ENCODE measurements at places on chromosomes 2 and 18.

GRCh38 chr2:46847185-46847710, 68.4 kb downstream of the MCFD2 start:
- DNase-seq = no peak

- no peak for DNase-seq
Measured at GRCh38 chr2:227816507-227817294, 3.1 kb downstream of the CCL20 start.

DNA sequence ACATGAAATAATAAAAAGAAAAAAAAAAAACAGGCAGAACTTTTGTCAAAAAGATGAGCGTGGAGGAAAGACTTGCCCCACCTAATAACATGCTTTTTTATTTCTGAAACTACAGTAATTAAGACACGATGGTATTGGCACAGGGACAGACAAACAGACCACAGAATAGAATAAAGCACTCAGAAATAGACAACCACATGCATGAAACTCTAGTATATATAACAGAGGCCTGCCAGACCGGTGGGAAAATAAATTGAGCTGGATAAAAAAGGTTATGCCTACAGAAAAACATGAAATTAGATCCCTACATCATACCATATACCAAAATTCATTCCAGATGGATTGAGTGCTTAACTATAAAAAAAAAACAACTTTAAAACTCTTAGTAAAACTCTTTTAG, 163.1 kb downstream of the NRP2 start:
- no peak for DNase-seq

- DNase-seq = no peak
Measured at GRCh38 chr18:44750774-44751173, 70.1 kb downstream of the SETBP1 start.

GRCh38 chr2:36477746-36478145, 120.2 kb downstream of the FEZ2 start:
- no peak for DNase-seq

GRCh38 chr2:136149011-136149410, 31.1 kb upstream of the CXCR4 start:
- DNase-seq = no peak

DNA sequence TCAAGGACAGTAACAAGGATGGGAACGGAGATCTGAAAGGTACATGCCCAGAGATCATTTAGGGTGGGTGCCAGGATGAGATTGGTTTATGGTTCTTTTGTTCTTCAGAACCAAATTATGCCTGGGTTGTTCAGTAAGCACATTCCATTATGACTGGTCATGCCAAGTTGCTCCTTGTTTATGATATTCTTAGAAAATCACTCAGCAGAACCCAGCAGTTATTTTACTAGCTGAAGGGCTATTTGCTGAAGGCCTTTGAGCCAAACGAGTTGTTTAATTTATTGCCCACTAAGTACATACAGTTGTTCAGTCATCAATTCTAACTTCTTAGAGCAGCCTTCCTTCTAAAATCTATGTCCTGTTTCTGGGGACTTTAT, 635 bp downstream of the SLC3A1 start:
- DNase-seq = no peak

- DNase-seq = no peak
Measured at GRCh38 chr18:1665079-1665478, 760.4 kb downstream of the ADCYAP1 start.

- DNase-seq = no peak
Measured at GRCh38 chr2:43731211-43731610, 42.6 kb upstream of the DYNC2LI1 start.

DNA sequence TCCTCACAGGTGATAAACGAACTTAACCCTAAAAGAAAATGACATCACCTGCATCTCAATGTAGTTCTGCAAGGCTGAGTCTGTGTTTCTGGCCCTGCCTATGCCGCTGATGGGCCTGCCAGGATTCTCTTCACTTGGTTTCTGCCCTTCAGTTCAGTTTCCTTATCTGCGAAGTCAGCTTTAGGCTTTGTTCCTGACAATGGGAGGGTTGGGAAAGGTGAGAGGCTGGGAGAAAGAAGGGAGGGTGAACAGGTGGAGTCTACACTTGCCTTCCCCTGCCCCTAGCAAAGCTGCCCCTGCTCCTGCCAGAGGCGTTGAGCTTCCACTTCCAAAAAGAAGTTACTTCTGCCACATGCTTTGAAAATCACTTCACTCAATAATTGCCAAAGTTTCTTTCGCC, 124.0 kb upstream of the APCDD1 start:
- no peak for DNase-seq

DNA sequence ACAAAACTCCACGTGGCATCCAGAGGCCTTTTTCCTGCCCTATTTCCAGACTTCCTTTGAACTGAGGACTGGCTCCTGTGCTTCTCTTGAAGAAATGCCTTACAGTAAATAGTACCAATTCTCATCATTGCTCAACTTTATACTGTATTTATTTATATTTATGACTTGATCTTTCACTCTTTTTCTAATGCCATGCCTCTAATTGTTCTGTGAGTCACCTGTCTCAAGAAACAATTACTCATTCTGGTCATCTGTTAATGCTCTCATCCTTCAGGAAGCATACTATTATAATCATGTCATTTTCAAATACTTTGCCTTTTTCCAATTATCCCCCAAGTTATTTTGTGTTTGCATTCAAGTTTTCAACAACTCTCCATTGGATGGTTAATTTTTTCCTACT, 85.9 kb downstream of the DCDC2C start:
- no peak for DNase-seq

DNA sequence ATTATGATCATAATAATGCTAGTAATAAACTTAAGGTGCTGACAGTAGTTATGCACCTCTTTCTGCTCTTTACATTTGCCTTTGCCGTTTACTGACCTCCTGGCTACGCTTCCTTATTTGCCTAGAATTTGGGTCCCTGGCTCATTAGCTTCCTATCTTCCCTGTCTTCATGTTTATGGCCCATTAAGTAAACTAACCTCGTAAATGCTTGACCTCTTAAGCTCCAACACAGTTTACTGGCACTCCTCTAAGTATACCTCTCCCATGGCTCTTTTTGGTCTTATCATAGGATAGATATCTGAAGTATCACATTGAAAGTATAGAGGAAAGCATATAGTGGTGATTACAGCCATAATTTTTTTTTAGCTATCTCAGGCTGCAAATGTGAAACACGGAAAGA, 657.3 kb upstream of the SLC39A10 start:
- no peak for DNase-seq

DNA sequence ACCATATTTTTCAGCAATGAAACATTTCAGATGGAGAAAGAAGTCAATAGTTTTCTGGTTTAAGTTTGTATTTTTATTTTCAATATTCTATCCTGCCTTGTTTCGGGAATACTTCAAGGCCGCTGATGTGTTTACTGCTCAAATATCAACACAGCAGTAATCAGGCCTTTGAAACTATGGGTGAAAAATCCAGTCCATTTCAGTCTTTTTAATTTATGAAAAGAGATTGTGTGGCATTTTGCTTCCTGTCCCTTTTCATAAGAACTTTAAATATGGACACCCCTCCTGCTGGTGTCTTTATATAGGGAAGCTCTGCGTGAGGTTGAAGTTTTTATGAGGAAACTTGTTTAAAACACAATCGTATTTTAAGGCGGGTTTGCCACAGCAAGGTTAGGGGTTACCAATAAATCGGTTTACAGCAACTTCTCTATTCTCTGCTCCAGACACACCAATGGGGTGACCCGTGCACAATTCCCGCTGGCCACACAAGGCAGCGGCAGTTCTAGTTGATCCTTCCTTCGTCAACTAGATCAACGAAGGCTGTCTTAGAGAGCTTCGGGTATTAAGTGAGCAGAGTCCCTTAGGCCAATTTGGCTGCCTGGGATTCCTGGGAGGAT, 1.2 kb upstream of the TANC1 start:
- no peak for DNase-seq

DNA sequence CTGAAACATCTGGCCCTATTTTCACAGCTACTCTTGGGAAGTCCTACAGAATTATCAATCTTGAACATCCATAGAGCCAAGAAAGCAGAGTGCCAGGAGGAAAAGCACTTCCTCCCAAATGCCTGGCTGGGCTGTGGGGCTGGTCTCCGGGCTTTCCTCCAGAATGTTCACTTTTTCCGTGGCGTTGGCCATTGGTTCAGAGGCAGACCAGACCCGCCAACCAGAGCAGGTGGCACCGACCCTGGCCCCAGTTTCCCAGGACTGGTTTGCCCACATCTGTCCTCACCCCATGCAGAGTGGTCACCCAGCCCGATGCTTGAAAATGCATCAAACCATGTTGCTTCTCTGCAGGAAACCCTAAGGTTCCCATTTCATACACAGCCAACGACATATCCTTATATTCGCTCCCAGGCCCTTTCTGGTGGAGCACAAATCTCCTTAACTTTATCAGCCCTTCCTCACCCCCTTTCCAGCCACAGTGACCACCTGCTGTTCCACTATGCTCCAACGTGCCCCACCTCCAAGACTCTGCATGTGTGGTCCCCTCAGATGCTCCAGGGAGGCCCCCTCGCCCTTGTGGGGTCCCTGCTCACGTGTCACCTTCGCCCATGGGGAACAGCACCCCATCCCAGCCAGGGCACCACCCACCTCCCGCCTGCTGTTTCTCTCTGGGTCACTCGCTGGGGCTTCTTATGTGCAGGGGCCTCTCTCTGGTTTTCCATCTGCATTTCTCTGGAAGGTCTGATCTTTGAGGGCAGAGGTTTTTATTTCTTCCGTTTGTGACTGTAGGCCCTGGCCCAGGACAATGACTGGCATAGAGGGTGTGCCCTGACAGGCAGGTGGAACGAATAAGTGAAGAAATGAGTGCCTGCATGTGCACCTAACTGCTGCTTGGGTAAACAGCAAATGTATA, 92.9 kb downstream of the PXDN start:
- DNase-seq = no peak

DNA sequence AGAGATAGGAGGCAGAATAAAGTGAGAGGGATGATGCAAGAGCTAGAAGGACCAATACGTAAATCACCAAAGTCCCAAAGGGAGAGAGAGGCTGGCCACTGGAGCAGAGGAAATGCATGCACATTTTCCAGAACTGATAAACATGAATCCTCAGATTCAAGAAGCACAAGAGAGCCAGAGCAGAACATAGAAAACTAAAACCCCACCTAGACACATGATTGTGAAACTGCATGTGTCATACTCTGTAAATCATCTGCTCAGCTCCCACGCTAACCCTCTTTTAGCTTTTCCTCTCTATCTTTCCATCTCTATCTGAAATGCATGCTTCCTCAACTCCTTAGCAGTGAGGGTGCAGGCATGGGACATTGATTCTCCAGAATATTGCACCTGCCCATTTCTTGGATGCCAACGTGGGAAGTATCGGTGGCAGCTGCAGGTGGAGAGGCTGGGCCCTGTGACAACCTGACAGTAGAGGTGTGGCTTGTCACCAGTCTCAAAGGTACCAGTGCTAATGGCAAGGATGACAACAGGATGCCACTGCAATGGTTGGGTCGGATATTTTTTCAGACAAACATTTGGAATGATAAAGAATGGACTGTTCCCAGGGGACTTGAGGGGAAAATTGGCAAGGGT, 89.3 kb upstream of the OTOS start:
- DNase-seq = no peak

- no peak for DNase-seq
Measured at GRCh38 chr2:101132202-101132601, 19.0 kb downstream of the TBC1D8 start.

DNA sequence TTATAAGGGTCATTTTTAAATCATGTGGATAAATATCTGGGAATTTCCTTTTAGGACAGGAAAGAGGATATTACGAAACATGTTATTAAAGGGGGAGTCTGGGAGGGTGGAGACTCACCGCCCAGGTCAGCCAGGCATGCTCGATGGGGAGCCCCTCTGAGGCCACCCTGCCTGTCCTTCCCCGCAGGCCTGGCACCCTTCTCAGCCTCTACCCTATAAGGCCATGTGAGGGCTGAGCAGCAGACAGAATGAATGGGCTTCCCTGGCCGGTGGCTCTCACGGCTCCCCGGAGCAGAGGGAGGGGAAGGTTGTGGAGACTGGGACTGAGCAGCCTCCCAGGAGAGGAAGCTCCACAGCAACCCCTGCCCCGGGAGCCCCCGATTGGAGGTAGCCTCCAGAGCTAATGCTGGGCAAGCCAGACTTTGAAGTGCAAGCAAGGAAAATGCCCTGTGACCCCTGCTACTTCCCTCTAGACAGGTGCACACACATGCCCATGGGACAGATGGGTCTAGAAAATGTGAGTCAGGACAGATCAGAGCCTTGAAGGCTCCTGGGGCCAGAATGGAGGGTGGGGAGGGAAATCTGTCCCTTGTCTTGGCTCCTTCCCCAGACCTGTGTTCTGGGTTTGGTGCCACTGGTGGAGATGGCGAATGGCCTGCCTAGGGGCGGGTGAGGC, 13.2 kb upstream of the ARMC9 start:
- no peak for DNase-seq

GRCh38 chr18:39053571-39053970, 1488.0 kb upstream of the CELF4 start:
- no peak for DNase-seq

- no peak for DNase-seq
Measured at GRCh38 chr2:44951714-44952113, 10.2 kb downstream of the SIX3 start.

DNA sequence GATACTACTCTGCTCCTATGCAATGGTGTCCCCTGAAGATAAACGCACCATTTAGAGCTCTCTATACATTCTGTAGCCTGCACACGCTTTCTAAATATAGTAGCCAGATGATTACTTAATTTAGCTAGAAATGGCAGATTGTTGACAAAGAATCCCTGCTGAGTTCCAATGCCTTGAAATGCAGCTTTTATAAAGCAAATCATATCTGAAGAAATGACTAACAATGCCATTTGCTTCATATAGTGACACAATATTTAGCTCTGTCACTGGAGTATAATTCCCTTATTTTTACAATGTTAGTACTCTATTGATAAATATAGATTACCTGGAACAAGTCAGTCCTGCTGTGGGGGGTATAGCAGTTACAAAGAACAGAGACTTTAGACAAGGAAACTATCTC, 166.2 kb downstream of the CDCA7 start:
- no peak for DNase-seq

DNA sequence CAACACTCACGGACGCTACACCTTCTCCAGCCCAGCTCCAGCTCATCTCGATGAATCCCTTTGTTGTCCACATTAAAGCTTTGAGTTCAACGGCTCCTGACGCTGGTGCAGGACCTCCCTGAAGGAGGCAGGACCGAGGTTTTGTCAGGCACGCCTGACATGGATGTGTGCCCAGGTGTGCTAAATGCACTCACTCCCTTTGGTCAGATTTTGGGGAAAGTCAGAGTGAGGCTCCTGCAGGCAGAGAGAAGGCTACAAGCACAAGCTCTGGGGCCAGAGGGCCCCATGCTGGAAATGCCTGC, 78.6 kb downstream of the NDUFA10 start:
- no peak for DNase-seq

GRCh38 chr2:119282996-119283511, 59.4 kb downstream of the STEAP3 start:
- no peak for DNase-seq
